Activated CD4-positive, alpha-beta T cell treated with anti-CD3 and anti-CD28 coated beads, Interleukin-2, amount 10 ng/mL, durations not matched to agents 24 days and 14 days (primary cell): ENCODE measurements at places on chromosomes 13 and 19. TPM values are rescaled to one million over a fixed set of nuclear protein-coding genes. Genes with fewer than 3 reads are reported as not detected.

Gene ZNF571
- total RNA-seq: 0.47 and 1.1 TPM in 2 replicates

Gene ZFR2
- total RNA-seq: not detected in 2 replicates

- H3K4me1 ChIP-seq: peaks cover 3% of the 10 kb centered on the region
- no peak overlapping the region for H3K4me3 ChIP-seq
- H3K27ac ChIP-seq: no peak overlapping the region
- DNase-seq: no peak
Observed at GRCh38 chr19:3782903-3783302, 3.3 kb downstream of the MATK start.

DNA sequence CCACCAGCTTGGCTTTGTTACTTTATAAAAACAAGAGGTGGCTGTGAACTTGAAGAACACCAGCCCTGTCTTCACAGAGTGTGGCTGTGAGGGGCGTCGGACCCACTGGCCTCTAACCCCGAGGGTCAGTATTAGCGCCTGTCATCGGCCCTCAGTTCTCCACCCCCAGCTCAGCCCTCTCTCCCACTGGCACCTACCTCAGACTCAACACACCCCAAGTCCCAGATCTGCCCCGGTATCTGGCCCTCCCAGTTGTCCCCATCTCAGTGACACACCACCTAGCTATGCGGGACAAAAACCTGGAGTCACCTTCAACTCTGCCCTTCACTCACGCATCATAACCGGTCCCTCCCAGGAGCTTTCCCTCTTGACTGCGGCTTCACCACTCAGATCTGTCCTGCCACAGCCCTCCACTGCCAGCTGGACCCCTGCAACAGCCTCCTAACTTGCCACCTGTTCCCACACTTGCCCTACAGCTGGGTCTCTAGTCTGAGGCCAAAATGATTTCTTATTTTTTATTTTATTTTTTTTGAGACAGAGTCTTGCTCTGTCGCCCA is 45.4 kb downstream of the PEPD start:
- no peak overlapping the region for H3K27ac ChIP-seq
- no peaks in the 10 kb centered on the region for H3K4me1 ChIP-seq
- no peak for DNase-seq
- no peak overlapping the region for H3K4me3 ChIP-seq

Gene KANK3
- 0.85 and 1.5 TPM in 2 replicates for total RNA-seq

- peaks cover 7% of the 10 kb centered on the region for H3K27me3 ChIP-seq
- H3K4me3 ChIP-seq: no peak overlapping the region
- DNase-seq: no peak
- H3K36me3 ChIP-seq: no peaks in the 10 kb centered on the region
- no peaks in the 10 kb centered on the region for H3K4me1 ChIP-seq
Observed at GRCh38 chr13:36753176-36753575, 65.8 kb upstream of the RFXAP start.

- H3K27ac ChIP-seq: no peak overlapping the region
- no peak overlapping the region for H3K4me3 ChIP-seq
- H3K4me1 ChIP-seq: no peaks in the 10 kb centered on the region
- H3K36me3 ChIP-seq: no peaks in the 10 kb centered on the region
- no peak for DNase-seq
Observed at GRCh38 chr13:43405457-43405856, 381.3 kb downstream of the ENOX1 start.

Gene ZGLP1
- total RNA-seq: 2.0 and 2.8 TPM in 2 replicates
